ENCODE measurements at places on chromosomes 4 and X. TPM values are rescaled to one million over a fixed set of nuclear protein-coding genes. Genes with fewer than 3 reads are reported as not detected.

DNA sequence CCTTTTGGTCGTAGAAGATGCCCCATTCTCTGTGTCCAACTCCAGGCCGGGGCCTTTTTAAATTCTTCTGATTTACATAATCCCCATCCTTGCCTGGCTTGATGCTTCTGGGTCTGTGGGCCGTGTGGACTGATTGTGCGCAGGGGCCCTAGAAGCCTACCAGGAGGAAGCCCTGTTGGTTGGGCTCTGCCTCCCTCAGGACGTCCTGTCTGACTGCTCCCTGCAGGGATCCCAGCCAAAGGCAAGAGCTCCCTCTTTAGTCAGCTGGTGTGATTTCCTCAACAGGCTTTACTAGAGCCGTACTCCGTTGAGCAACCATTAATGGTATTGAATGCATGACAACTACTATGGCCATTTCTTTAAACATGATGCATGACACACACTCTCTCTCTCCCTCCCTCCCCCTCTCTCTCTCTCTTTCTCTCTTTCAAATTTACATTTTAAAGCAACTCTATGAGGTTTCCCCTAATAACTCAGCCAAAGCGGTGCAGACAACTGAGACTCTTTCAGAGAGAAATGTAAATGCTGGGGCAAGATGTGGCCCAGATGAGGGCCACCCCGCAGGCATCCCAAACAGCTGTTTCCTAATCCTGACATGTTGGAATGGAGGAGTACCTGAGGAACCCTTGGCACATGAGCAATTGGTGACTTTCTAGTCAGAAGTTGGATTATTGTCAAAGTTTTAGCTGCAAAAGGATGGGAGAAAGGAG lies 117.3 kb downstream of the DRD5 start:
- ATAC-seq, result peak; percentile 98

DNA sequence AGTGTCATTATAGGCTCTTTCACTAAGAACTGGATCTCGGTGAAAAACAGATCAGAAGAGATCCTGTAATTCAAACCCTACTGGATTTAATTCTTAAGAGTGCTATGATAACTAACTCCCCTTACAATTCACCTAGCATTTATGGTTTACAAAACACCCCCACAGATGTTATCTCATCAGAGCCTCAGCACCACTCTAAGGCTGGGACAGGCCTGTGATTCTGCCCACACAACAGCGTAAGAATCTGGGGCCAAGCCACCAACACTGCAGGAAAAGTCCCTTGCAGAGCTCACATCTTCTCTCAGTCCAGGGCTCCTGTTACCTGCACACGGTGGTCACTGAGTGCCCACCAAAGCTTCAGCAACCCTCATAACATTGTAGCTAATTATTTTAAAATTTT lies 8.9 kb downstream of the MFAP3L start:
- ATAC-seq, result no peak

DNA sequence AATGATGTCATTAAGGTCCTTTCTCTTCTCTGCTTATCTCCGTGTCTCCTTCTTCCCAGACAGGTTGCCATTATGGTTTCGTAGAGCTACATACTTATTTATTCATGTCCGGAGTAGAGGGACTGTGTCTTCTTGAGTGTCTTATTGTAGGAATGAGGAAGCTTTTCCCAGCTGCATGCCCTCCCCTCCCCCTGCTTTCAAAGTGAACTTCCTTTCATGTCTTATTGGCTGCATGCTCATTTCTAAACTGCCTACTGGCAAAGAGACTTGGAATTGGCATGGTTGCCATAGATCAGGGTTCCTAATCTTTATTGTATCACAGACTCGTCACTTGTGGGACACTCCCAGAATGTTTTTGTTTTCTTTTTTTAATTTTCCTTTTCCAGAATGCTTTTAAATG lies 15.4 kb downstream of the VAMP7 start:
- ATAC-seq, result no peak

DNA sequence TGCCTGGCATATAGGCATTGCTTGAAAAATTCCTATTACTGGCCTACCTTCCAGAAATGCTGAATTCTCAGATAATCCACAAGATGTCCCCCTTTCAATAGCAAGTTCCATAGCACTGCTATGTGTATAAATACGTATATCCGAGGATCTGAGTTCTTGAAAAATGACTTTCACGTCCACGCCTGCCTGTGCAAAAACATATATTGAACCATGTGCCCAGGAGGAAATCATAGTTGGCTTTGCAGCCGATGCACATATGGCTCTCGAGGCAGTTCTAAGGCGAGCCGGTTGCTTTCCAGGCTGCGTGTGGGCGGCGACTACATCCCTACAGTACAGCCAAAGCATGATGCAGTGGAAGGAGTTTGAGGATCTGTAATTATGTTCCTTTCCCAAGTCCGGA lies 55.4 kb upstream of the ESX1 start:
- peak; percentile 87 for ATAC-seq

The LONRF3 gene
- total RNA-seq, result not detected

The FAM184B gene
- 0.89 TPM for total RNA-seq

GRCh38 chr4:175998782-175999181 lies 66.9 kb upstream of the WDR17 start:
- ATAC-seq, result no peak

DNA sequence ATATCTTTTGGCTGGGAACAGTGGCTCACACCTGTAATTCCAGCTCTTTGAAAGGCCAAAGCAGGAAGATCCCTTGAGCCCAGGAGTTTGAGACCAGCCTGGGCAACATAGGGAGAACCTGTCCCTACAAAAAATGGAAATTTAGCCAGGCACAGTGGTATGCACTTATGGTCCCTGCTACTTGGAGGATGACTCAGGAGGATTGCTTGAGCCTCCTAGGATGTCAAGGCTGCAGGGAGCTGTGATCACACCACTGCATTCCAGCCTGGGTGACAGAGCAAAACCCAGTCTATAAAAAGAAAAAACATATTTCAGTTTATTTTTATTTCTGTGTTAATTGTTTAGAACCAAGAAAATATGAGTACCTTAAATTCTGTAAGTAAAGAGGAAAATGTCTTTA lies 123.7 kb downstream of the CBR4 start:
- ATAC-seq, result no peak

- ATAC-seq, result no peak
Observed at GRCh38 chrX:97597954-97598353, 714.2 kb downstream of the RPA4 start.

The CRMP1 gene
- 423 TPM for total RNA-seq

The GLUD2 gene
- 0.43 TPM for total RNA-seq

DNA sequence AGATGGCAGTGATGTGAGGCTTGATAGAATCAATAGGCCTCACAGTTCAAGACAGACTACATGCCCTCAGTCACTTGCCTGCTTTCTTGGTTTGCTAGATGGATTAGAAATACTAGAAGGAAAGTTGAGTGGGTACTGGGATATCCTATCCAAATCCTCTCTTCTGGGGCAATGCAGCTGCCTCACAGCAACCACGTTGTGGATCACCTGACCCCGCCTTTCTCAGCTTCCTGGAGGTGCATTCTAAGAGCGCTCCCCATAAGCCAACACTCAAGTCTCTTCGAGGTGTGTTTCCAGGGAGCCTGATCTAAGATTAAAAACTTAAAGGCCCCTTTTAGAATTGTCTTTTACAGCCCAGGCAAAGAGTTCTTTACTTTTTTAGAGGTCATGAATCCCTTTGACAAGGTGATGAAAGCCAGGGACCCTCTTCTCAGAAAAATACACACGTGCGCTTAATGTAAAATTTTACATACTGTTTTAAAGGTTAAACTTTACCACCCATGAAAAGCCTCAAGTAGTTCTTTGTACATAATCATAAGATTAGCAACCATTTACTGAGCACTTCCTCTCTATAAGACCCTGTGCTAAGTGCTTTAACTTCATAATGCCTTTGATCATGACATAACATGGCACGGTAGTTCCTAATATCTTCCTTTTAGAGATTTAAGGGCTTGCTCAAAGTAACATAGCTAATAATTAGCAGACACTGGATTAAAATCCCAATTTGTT lies 840 bp upstream of the RPL34 start:
- ATAC-seq, result peak; percentile 5

GRCh38 chrX:40154250-40154852 lies 56.6 kb upstream of the BCOR start:
- ATAC-seq, result peak; percentile 44

DNA sequence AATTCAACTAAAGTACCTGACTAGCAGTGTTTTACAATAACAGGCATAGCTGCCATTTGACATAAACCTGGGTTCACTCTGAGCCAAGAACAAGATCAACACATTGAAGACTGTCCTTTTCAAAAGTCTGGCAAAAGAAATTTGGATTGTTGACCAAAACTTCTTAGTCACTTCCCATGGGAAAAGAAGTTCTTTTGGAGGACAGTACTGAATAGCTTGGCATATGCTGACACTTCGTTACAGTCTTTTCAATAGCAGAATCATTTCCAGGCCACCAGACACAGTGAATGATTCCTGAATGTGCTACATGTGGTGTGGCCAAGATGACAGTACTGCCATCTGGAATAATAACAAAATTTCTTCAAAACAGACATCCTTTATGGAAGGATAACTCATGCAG lies 560.3 kb downstream of the GRID2 start:
- ATAC-seq, result no peak

- ATAC-seq, result no peak
Observed at GRCh38 chrX:52923781-52924241, 26.7 kb downstream of the FAM156B start.

GRCh38 chr4:182647646-182648300 lies 269.4 kb downstream of the DCTD start:
- no peak for ATAC-seq

The NPFFR2 gene
- total RNA-seq, result not detected

DNA sequence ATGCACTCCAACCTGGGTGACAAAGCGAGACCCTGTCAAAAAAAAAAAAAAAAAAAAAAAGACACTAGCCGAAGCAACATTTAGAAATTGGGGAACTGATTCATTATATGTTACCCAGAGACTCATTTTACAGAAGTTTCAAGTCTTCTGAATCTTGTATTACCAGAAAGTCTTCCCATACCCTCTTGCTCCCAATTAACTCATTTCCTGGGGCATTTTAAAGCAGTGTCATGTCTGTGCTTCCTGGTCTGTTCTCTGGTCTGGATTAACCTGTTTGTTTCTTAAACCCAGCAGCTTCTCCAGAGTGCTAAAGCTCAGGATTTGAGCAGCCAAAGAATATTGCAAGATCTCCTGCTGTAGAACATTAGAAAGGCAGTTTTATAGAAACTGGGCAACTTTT lies 43.7 kb downstream of the FRMPD3 start:
- ATAC-seq, result no peak

DNA sequence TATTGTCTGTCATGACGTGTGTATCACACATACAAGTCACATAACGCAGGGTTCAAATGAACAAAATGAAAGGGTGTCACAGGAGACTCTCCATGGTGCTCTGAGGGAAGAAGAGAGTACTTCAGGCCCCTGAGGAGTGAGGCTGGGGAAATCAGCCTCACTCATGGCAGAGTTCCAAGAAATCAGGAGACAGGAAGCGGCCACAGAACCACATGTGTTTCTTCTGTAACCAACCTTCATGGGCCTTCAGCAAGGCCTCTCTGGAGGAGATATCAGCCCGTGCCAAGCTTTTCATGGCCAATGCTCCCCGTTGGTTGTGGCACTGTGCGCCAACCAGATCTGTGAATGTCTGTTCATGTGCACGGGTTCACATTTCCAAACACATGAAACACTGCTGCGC lies 76.0 kb downstream of the NAT8L start:
- ATAC-seq, result no peak

- ATAC-seq, result peak; percentile 77
Observed at GRCh38 chr4:48462363-48462762, 20.8 kb upstream of the SLC10A4 start.

The FREM3 gene
- 0.05 TPM for total RNA-seq

DNA sequence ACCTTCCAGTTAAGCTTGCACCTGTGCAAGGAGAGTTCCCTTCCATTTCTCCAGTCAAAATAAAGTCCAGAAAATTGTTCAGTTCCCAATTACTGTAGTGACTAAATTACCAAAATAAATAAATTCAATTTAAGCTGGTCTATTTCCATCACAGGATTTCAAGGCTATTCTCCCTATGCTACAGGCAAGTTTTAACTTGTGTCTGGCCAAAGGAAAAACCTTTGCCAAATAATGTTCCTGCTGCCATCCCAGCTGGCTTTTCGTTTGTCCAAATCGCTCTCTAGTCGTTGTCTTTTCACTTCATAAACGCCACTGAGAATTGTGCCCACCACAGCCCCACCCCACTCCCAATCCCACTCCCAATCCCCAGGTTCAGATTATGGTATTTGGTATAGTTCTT lies 2.4 kb downstream of the KCTD8 start:
- ATAC-seq, result no peak

The COX18 gene
- total RNA-seq, result 16.5 TPM

The F9 gene
- 0.19 TPM for total RNA-seq

- ATAC-seq, result peak; percentile 68
Observed at GRCh38 chr4:101211146-101211553, 136.2 kb downstream of the PPP3CA start.

- ATAC-seq, result no peak
Observed at GRCh38 chrX:69412661-69413060, 91.5 kb upstream of the NALF2 start.

The UGT2A3 gene
- not detected for total RNA-seq

The IL3RA gene
- 1.1 TPM for total RNA-seq

The PAGE5 gene
- not detected for total RNA-seq

- ATAC-seq, result no peak
Observed at GRCh38 chr4:158176776-158177175, 4.0 kb upstream of the GASK1B start.

DNA sequence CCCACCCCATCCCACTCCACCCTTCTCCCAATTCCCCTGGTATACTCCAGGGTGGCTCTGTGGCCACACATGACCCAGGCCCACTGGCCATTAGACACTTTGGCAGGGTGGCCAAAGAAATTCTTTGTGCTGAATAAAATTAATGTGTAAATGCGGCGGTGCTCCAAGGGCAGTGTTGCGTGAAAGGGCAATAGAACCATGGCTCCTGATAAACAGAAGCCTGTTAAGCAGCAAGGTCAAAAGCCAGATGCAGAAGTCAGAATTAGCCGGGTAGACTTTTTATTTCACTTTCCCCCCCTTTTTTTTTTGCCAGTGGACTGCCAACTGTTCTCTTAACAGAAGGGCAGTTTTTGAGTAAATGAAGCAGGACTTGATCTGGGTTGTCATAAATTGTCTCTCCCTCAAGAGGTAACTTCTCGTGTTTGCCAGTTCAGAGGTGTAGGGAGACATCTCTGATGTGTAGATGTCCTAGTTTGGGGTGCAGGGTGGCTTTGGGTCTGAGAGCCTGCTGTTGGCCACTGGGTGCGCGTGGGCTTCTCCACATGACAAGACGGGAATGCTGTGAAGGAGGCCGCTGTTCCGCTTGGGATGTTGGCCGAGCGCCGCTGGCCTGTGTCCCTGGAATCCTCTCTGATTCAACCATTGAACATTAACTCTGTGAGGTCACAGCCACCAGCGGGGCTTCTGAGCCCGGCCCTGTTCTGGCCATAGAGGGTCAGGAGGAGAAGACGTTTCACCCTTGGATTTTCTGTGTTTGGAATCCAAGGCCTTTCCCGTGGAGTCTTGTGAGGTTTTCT lies 139.5 kb downstream of the TBL1X start:
- ATAC-seq, result no peak

The CCDC120 gene
- total RNA-seq, result 4.2 TPM

Data from motor neuron (in vitro differentiated cells).